ENCODE measurements at places on chromosomes 1 and 21.

- no peak for DNase-seq
Observed at GRCh38 chr1:45552331-45552730, 1.7 kb downstream of the AKR1A1 start.

DNA sequence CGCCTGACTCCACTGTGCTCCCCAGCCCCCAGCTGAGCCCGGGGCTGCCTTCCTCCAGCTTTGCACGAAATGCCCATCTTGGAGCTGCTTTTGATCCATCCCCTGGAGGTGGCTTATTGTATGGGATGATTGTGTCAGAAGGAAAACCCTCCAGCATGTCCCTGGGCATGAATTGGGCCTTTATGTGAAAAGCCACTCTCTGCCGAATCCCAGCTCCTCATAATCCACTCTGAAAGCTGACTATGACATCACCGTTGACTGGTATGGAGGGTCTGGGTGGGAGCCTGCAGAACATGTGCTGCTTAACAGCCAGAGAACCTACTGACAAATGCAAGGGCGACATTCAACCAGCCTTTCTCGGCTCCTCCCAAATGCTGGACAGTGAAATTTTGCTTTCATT, 74.6 kb downstream of the NENF start:
- DNase-seq: no peak

DNA sequence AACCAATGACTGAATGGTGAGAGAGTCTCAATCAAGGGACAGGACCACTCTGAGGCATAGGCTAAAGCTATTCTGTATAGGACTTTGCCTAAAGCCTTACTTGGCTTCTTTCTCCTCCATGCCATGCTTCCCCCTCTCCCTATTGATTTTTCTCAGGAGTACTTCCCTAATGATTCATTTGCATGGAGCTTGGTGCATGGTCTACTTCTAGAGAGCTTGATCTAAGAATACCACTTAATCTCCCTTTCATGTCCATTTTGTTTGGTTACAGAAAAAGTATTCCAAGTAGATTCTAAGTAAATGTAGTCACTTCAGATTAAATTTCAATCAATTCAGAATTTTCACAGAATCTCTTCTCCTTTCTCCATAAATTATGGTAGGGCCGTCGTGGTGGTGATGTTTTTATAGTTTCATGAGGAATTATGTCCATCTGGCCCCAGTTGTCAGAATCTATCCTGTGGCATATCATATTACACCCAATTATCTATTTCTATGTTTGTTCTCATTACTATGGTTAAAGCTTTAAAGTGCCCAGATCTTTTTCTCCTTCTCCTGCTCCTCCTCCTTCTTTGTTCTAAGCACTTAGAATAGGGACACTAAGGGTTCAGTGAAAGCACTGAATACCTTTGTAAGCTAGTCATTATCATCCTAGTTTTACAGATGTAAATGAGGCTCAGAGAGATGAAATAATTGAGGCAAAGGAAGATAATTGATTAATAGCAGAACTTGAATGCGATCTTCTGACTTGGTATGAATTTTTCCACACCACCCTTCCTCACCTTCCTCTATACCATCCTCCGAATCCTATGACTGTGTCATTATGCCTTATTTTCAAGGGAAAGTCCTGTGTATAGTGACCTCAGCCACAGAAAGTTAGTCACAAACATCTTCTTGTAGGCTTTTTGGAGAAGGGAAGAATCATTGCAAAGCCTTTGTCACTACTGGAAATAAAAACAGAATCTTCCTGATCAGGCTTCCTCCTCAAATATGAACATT, 85.6 kb upstream of the ZRANB2 start:
- DNase-seq: no peak

GRCh38 chr1:151680826-151681225, 35.8 kb downstream of the CELF3 start:
- no peak for DNase-seq

DNA sequence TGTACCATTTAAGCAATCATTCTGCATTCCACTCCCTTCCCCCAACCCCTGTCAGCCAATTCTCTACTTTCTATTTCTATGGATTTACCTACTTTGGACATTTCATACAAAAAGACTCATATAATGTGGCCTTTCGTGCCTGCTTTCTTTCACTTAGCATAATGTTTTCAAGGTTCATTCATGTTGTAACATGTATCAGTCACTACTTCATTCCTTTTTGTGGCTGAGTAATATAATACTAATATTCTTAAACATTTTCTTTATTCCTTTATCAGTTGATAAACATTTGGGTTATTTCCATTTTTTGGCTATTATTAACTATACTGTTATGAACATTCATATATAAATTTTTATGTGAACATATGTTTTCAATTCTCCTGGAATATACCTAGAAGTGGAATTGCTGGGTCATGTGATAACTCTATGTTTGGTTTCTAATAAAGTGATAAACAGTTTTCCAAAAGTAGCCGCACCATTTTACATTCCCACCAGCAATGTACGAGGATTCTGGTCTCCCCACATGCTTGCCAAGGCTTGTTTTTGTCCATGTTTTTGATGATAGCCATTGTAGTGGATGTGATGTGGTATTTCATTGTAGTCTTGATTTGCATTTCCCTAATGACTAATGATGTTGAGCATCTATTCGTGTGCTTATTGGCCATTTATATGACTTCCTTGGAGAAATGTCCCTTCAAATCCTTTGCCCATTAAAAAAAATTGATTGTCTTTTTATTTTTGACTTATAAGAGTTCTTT, 61.9 kb upstream of the GNG12 start:
- DNase-seq: no peak

DNA sequence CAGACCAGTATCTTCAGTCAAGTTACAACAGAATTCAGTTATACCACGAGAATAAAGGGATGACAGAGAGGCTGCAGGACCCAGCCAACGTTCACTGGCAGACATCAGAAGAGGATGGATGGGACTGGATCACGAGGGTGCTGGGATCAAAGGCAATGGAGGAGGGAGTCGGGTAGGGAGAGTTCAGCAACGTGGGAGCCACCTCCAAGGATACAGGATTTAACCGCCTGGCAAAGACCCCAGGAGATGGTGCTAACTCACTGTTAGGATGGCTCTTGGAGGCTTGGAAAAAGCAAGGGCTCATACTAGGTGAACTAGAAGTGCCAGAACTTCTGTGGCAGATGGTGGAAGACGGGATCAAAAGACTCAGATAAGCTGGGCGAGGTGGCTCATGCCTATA, 99.1 kb upstream of the DISP3 start:
- no peak for DNase-seq

DNA sequence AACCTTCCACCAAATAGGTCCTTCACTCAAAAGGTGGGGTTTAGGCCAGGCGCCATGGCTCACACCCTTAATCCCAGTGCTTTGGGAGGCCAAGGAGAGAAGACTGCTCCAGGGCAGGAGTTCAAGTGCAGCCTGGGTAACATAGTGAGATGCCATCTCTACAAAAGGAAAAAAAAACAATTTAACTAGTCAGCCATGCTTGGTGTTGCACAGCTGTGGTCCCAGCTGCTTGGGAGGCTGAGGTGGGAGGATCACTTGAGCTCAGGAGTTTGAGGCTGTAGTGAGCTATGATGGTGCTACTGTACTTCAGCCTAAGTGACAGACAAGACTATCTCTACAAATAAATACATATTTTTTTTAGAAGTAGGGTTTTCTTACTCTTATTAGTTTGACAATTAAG, 617.5 kb downstream of the KIF26B start:
- no peak for DNase-seq

DNA sequence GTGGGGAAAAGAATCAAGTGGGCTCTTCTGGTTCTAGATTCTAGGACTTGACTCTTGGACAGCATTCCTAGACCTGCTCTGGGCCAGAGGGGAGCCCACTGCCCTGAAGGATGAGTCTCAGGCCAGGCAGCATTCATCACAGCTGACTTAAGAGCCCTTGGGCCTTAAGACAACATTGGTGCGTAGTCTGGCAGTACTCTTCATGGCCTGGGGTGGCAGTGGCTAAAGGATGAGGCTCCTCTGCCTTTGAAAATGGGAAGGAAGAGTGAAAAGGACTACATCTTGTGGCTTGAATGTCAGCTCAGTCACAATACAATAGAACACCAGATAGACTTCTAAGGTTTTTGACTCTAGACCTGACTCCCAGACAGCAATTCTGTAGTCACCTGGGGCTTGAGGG, 1415.1 kb upstream of the PRMT6 start:
- no peak for DNase-seq

- no peak for DNase-seq
Observed at GRCh38 chr1:110765640-110766335, 91.0 kb upstream of the KCNA3 start.

DNA sequence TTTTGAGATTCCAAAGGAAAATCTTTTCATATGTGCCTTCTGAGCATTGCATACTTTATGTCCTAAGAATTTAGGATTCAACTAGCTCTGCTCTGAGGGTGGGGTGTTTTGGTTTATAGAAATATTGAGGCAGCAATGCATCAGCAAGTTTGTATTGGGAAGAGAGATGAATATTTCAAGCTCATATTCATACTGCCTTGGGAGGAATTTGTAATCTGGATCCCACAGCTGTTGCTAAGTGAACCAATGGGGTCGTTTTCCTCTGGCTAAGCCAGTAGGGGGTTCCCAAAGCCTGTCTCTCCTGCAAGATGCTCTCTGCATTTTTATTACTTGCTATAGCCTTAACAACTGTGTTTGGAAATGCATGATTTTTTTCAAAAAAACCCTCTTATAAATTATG, 130.6 kb downstream of the SNX7 start:
- DNase-seq: no peak

- no peak for DNase-seq
Observed at GRCh38 chr1:149846593-149847466, 52.5 kb upstream of the BOLA1 start.

DNA sequence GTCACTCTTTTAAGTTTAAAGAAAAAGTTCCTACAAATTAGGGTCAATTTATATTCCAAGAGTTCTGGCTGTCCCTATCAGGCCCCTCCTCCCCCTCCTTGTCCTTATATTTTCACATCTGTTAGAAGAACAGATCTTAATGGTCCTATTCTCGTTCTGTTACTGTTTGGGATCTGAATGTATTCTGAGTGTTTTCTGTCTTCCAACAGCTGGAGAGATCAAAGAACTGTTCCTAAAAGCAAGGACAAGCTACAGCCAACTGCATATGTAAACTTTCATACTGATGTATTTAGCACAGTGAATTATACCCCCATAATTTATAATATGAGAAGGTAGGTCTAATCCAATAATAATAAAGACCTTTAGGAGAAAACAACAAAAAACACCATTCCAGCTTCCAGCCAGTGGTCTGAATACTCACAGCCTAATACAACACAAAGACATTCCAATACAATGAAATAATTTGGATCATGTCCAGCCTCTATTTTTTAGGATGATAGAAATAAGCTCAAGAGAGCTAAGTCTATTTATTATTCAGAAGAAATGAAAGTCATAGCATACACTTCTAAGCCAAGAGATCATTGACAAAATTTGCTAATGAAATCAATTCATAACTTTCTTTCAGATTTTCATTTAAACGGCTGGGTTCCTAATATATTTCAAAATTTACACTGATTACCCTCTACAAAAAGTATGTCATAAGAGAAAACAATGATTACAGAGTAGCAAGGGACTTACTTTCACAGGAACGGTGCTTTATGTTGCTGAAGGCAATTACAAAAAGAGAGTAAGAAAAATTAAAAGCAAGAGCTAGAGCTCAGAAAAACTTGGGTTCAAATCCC, 25.3 kb downstream of the WLS start:
- DNase-seq: no peak

GRCh38 chr1:32924881-32925344, 23.7 kb upstream of the TMEM54 start:
- no peak for DNase-seq

DNA sequence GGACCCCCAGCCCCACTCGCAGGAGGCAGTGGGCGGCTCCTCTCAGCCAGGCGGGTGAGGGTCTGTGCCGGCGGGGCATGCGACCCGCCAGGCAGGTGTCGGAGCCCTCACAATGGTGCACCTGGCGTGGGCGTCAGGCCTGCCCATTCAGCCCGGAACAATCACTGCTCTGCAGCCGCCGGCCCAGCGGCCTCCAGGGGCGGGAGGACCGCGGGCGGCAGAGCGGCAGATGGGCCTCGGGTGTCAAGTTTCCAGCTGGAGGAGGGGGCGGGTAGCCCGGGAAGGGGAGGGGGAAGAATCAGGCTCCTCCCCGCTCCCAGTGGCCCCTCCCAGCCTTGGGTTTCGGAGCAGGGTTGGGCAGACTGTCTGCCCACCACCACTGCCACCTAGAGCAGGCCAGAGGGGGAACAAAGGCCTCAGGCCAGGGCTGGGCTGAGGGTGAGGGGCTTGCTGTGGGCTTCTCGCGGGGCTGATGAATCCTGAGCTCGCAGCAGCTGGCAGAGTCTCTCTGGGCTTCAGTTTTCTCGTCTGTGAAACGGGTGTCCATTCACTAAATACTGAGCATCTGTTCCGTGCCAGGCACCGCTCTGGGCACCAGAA, 39.5 kb upstream of the CASZ1 start:
- DNase-seq: no peak

- no peak for DNase-seq
Observed at GRCh38 chr1:157596384-157596783, 1.5 kb downstream of the FCRL4 start.

- no peak for DNase-seq
Observed at GRCh38 chr1:231847612-231848397, 221.2 kb downstream of the DISC1 start.

DNA sequence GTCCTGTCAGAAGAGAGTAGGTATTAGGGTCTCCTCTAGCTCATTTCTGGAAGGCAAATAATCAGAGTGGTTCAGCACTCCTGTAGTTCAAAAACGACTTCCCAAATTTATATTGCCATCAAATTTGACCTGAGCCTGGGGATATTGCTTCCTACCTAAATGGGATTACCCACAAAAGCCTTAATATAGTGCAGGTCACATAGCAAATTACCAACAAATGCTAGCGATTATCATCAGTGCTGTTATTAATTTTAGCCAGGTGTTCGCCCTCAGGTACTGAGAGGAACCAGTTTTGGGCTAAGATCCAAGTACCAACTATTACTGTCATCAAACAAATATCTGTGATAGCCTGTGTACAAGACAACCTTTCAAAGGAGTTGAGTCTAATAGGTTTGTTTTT, 661.8 kb upstream of the PTBP2 start:
- no peak for DNase-seq

DNA sequence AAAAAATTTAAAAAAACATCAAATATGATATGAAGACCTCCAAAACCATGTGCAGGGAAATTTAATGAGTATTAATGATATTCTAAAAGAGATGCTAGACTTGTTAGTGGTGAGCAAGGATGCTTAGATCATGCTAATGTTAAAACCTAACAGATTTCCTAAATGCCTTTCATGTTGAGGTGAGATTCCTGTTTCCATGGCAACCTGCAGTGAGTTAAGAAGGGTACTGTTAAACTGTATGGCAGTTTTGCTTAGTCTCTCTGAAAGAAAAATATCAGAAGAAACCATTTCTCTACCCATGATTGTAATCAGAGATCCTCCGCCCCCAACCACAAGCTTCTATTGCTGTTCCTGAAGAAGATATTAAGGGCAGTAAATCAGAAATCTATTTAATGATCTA, 321.6 kb upstream of the LRRC7 start:
- no peak for DNase-seq
